ENCODE measurements at places on chromosomes 4 and X.

GRCh38 chr4:168506014-168506413 lies 9.2 kb downstream of the PALLD start:
- DNase-seq: no peak

DNA sequence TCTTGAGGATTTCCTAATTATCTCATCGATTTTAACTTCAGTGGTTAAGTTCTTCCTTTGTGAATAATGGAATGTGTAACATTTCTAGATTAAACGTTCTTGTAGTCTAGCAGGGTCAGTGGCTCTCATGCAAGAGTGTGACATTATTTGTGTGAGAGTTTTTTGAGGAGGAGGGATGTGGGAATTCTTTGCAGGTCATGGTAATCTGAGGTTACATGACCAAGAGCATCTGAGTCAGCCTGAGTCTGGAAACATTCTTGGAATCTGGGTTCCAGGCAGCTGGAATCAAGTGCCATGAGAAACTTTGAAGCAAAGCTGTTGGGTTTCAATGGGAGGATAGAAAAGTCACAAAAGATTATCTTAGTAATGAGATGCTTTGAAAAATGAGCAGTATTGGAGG lies 49.5 kb downstream of the GK start:
- no peak for DNase-seq

DNA sequence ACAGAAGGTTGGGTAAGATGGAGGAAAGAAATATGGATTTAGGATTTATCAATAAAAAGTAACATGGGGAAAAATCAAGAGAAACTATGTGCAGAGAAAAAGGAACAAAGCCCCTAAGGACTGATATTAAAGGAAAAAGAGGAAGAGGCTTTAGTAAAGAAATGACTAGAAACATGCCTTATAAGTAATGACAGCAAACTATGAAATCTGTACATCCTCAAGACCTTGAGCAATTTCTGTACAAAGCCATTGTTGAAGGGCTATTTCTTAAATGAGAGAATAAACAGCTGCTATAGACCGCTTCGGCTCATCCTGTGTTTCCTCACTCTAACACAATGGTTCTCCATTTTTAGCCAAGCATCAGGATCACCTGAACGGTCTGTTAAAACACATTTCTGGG lies 180.3 kb upstream of the ATOH1 start:
- no peak for DNase-seq

- no peak for DNase-seq
Measured at GRCh38 chr4:3287271-3287971, 5.4 kb upstream of the RGS12 start.

- no peak for DNase-seq
Measured at GRCh38 chr4:84683064-84683850, 100.3 kb downstream of the CDS1 start.

DNA sequence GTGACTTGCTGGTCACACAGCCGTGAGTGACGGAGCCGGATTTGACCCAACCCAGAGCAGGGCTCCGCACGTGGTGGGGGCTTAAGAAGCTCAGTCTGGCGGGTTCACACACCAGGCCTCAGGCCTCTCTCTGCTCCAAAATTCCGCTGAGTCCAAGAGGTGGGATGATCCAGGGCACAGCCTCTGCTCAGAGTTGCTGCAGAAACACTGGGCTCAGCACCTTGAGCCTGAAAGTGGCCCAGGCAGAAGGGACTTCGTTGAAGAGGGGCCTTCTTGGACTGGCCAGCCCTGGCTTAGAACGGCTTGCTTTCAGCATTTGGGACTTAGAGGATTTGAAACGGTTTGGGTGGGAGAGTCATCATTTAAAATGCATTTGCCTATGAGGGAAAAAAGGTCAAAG lies 21.2 kb downstream of the EVC start:
- no peak for DNase-seq

DNA sequence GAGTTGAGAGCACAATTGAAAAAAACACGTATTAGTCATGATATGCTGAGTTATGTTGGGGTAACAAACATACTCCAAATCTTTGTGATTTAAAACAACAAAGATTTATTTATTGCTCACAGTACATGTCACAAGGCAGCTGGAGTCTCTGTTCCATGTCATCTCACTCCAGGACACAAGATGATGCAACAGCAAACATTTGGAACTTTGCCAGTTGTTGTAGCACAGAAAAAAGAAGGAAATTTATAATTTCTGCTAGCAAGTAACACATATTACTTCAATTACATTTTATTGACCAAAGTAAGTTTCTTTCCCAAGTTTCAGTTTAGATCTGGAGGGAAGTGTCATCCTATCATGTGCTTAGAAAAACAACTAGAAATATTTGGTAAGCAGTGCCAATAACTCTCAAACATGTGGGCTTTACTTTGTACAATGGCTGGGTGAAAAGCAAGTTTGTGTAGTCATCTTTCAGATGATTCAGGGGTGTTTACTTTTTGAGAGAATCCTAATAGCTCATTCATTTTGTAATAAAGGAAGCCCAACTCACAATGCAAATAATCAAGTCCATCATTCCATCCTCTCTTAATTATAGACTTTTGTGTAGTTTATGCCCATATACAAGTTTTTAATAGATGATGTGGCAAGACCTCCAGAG lies 452.3 kb downstream of the ZIC3 start:
- DNase-seq: no peak

GRCh38 chr4:71020611-71021010 lies 27.2 kb downstream of the DCK start:
- DNase-seq: no peak
